Gastrocnemius medialis (tissue), 4 donors: ENCODE measurements at places on chromosomes 11 and 22. TPM values are rescaled to one million over a fixed set of nuclear protein-coding genes. Genes with fewer than 3 reads are reported as not detected.

Gene SCGB1D2
- 3.0 TPM for total RNA-seq

Gene DGCR6
- total RNA-seq, result 15.2 TPM

Gene PTGDR2
- total RNA-seq, result 0.40 TPM

Gene CDC42EP1
- 7.1 TPM for total RNA-seq

Gene FGF19
- not detected for total RNA-seq

Gene ELF5
- total RNA-seq, result not detected

Gene TRIM48
- total RNA-seq, result not detected

Gene SLC25A1
- total RNA-seq, result 12.6 TPM

Gene CD3E
- 0.42 TPM for total RNA-seq

Gene OR52N1
- not detected for total RNA-seq

Gene GRIK4
- total RNA-seq, result not detected

Gene GTSE1
- 0.13 TPM for total RNA-seq

Gene KRTAP5-2
- total RNA-seq, result not detected

Gene MS4A1
- total RNA-seq, result not detected

DNA sequence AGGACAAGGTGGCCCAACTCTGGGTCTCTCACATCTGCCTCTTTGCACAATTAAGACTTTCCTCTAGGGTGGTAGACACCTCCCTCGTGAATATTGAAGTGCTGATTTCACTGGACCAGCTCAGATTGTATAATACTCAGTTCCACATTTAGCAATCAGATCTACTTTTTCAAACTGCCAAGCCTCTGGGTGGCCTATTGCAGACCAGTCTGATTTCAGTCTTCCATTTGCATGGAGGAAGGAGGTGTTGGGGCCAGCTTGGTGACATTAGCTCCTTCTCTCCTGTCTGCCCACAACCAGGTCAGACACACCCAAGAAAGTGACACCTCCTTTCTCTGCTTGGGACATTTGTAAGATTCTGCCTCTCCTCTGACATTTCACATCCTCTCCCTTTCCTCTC is 78.2 kb downstream of the PPFIBP2 start:
- no peak overlapping the region for H3K4me3 ChIP-seq
- no peaks in the 10 kb centered on the region for H3K27me3 ChIP-seq
- peak overlapping the region; percentile 80 for H3K27ac ChIP-seq
- H3K36me3 ChIP-seq, result no peaks in the 10 kb centered on the region
- H3K4me1 ChIP-seq, result peaks cover 82% of the 10 kb centered on the region

DNA sequence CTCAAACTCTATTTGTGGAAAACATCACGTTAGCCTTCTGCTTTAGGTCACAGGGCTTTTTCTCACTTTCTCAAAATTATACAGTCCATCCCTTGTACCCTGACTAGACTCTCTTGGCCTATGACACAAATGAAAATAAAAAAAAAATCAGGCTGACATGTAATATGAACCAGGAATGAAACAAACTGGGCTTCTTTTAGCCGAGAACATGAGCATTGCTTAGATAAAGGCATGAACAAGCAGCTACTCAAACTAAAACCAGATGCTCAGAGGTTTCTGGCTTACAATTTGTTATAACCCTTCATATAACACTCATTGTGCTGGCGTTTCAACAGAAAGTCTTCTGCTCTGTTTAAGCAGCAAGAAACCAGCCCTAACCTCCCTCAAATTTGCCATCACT is 265.5 kb upstream of the NARS2 start:
- no peaks in the 10 kb centered on the region for H3K36me3 ChIP-seq
- DNase-seq, result no peak
- no peak overlapping the region for H3K4me3 ChIP-seq
- no peak overlapping the region for H3K27ac ChIP-seq

GRCh38 chr11:14942745-14943144 is 29.4 kb downstream of the CALCA start:
- no peak overlapping the region for H3K4me3 ChIP-seq
- DNase-seq, result no peak
- H3K36me3 ChIP-seq, result no peaks in the 10 kb centered on the region
- no peaks in the 10 kb centered on the region for H3K4me1 ChIP-seq
- H3K27me3 ChIP-seq, result no peaks in the 10 kb centered on the region

DNA sequence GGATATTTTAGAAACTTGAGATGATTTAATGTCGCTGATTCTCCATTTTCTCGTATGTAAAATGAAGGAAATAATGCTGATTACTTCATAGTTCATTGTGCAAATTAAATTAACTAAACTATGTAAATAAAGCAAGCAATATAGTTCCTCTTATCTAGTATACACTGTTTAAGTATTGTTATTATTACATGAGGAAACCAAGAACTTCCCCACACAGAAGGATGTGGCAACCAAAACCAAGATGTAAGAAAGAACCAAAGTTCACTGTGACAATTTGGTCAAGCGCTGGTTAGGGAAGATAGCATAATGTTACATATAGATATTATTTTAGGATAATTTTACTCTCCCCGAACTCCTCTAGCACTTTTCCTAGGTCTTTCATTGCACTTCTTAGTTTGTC is 103.2 kb downstream of the XKR3 start:
- no peaks in the 10 kb centered on the region for H3K4me1 ChIP-seq
- H3K27me3 ChIP-seq, result peaks cover 7% of the 10 kb centered on the region
- H3K4me3 ChIP-seq, result no peak overlapping the region
- DNase-seq, result no peak
- H3K27ac ChIP-seq, result no peak overlapping the region

DNA sequence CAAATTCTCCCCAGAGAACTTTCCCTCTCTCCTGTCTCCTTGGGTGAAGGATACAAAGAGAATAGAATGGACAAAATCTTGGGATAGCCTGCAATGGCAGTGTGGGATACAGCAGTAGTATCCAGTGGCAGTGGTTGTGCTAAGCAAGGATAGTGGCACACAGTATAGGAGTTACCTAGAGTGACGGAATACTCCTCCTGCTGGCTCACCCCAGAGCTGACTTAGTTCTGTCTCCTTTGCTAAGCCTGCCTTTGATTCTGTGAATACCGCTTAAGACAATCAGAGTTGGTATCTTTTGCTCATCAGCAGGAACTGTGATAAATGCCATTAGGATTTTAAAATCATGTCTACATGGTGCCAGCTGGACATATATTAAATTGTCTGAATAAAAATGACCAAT is 404.3 kb downstream of the JRKL start:
- no peak overlapping the region for H3K4me3 ChIP-seq
- no peaks in the 10 kb centered on the region for H3K27me3 ChIP-seq
- H3K36me3 ChIP-seq, result no peaks in the 10 kb centered on the region
- DNase-seq, result no peak
- no peak overlapping the region for H3K27ac ChIP-seq

DNA sequence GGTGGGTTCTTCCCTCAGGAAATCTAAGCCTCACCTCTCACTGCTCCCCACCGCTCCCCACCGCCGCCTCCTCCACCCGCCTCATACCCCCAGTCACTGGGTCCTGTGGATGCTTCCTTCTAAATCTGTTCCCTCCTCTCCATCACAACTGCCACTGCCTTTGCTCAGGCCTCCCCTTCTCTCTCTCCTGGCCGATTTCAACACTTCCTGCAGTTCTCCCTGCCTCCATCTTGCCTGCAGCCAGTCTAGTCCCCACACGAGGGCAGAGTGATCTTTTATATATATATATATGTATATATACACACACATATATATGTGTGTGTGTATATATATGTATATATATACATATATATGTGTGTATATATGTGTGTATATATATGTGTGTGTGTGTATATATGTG is 27.8 kb downstream of the CREB3L1 start:
- no peaks in the 10 kb centered on the region for H3K36me3 ChIP-seq
- H3K4me1 ChIP-seq, result no peaks in the 10 kb centered on the region
- no peak overlapping the region for H3K4me3 ChIP-seq
- H3K27me3 ChIP-seq, result no peaks in the 10 kb centered on the region

DNA sequence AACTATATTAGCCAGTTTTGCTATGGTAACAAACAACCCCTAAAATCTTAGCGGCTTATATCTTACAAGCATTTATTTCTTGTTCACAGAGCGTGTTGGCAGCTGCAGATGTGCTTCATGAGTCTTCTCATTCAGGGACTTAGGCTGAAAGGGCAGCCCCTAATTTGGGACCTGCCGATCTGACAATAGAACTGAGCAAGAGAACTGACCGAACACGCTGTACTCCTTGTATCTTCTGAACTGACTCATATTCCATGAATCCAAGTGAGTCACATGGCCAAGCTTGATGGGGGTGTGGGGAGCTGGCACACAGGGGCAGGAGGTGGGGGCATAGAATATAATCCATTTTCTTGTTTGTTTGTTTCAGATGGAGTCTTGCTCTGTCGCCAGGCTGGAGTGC is 481.7 kb upstream of the CADM1 start:
- no peak overlapping the region for H3K27ac ChIP-seq
- no peak overlapping the region for H3K4me3 ChIP-seq
- no peaks in the 10 kb centered on the region for H3K36me3 ChIP-seq
- no peaks in the 10 kb centered on the region for H3K4me1 ChIP-seq
- no peak for DNase-seq

DNA sequence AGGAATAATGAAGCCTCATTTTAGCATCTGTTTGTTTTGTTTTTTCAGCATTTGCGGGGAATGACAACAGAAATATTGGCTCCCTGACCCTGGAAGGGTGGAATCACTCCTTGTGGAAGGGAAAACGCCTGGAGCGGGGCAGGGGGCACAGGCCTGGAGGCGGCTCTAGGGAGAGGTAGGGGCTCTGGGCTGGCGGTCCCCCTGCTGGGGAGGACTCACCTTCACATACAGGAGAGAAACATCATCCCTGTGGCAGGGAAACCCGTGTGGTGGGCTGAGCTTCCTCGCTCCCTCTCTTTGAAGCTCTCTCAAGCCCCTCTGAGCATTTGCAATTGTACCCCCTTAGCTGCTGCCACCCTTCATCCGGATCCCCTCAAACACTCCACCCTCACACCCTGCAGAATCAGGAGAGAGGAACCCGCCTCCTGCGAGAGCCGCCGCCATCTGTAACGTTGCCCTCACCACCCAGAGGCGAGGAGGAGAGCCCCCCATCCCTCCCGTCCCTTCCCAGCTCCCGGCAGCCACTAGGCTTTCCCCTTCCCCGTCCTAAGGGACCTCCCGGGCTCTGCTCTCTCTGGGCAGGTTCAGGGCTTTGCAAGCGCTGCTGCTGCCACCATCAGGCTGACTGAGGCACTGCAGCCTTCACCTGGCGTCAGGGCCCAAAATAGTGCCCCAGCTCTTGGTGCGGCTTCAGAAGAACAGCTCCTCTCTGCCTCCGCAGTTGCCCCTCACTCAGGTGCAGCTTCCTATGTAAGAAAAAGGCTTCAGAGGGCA is 10.4 kb downstream of the KIRREL3 start:
- no peak overlapping the region for H3K27ac ChIP-seq
- no peak for DNase-seq
- no peaks in the 10 kb centered on the region for H3K4me1 ChIP-seq
- H3K4me3 ChIP-seq, result no peak overlapping the region
- no peaks in the 10 kb centered on the region for H3K36me3 ChIP-seq

DNA sequence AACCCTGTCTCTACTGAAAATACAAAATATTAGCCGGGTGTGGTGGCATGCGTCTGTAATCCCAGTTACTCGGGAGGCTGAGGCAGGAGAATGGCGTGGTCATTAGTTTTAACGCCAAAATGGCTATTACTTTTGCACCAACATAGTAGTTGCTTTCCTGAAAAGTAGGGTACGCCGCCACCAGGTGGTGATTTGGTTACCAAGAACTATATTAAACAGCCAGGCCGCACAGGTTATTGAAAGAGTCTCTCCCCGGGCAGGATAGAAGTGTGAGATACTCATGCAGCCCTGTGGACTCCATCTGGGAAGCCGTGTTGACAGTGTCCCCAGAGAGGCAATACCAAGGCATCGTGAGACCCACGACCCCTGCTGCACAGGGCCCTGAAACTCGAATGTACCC is 24.6 kb upstream of the LRRC32 start:
- no peaks in the 10 kb centered on the region for H3K36me3 ChIP-seq
- H3K4me3 ChIP-seq, result no peak overlapping the region
- no peaks in the 10 kb centered on the region for H3K4me1 ChIP-seq
- no peaks in the 10 kb centered on the region for H3K27me3 ChIP-seq

GRCh38 chr11:126892756-126893155 is 107.8 kb downstream of the KIRREL3 start:
- DNase-seq, result no peak
- H3K27me3 ChIP-seq, result no peaks in the 10 kb centered on the region
- no peaks in the 10 kb centered on the region for H3K36me3 ChIP-seq

GRCh38 chr11:66413167-66413566 is 7.7 kb upstream of the NPAS4 start:
- DNase-seq, result no peak
- H3K27ac ChIP-seq, result no peak overlapping the region
- no peaks in the 10 kb centered on the region for H3K27me3 ChIP-seq
- H3K4me1 ChIP-seq, result peaks cover 10% of the 10 kb centered on the region
- H3K4me3 ChIP-seq, result no peak overlapping the region
- no peaks in the 10 kb centered on the region for H3K36me3 ChIP-seq

- H3K27ac ChIP-seq, result no peak overlapping the region
- H3K27me3 ChIP-seq, result peaks cover 16% of the 10 kb centered on the region
- DNase-seq, result no peak
Measured at GRCh38 chr11:2178906-2179494, 7.4 kb upstream of the TH start.

DNA sequence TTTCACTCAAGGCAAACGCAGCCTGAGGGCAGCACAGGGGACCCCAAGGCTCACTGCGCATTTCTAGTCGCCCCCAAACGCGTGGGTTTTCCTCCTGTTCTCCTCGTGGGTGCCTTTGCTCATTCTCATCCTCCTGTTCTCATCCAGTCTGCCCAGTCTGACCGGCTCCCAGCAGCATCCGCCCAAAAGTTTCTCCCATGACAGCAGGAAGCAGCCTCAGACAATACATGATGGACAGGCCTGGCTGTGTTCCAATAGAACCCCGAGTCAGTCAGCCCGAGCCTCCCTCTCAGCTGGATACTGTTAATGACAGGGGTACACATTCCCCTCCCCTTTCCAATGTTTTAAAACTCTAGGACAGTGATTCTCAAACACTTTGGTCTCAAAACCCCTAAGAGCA is 22.5 kb upstream of the KRTAP5-7 start:
- H3K4me1 ChIP-seq, result peaks cover 4% of the 10 kb centered on the region
- no peak overlapping the region for H3K27ac ChIP-seq
- DNase-seq, result no peak
- no peaks in the 10 kb centered on the region for H3K27me3 ChIP-seq

DNA sequence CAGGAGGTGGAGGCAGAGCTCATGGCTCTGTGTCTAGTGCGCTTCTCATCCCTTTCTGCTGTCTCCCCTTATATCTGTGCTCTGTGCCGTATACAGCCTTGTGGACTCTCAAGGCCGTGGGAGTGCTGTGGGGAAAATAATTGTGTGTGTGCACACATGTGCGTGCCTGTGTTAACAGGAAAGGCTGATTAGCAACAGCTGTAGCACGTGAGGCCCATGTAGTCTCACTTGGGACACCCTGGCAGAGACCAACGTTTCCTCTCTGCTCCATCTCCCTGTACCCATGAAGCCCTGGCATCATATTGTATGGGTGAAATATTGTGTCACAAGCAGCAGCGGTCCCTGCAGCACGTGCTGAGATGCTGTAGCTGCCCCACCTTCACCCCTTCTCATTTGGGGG is 109.3 kb downstream of the LRRC32 start:
- H3K36me3 ChIP-seq, result no peaks in the 10 kb centered on the region
- H3K4me1 ChIP-seq, result no peaks in the 10 kb centered on the region
- H3K27ac ChIP-seq, result no peak overlapping the region
- H3K4me3 ChIP-seq, result no peak overlapping the region
- DNase-seq, result no peak
